GM23248 (cell line): ENCODE measurements at places on chromosomes 1 and 21. TPM values are rescaled to one million over a fixed set of nuclear protein-coding genes. Genes with fewer than 3 reads are reported as not detected.

DNA sequence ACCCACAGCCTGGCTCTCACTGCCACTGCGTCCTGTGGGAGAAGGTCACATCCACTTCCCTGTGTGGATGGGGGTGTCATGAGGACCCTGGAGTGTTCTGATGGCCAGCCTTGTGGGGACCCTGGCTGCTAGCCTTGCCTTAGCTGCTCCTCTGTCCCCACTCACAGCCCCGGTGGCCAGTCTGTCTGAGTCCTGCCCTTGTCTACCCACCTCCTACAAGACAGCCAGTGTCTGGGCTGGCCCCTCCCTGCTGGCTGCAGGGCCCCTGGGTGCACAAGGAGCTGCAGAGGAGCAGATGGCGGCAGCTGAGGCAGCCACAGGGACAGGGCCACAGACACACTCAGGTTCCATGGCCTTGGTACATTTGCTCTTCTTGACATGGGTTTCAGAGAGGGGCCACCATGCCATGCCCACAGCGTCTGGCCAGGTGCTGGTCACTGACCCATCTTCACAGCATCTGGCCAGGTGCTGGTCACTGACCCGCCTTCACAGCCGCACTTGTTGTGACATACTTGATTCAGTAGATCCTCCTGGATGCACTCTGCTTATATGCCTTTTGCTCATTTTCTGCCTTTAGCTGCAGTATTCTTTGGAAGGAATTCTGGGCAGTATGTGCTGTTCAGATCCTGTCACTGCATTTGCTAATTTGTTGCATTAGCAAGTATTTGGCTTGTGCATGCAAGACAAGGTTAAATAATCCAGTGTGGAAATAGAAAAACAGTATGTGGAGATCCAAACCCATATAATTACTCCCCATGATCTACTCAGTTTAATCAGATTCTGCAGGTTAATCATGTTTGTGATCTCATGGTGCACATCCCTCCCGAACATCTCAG, 157.8 kb downstream of the PCBP3 start:
- no peak for DNase-seq

GRCh38 chr1:210260096-210260495, 27.5 kb downstream of the SERTAD4 start:
- peak; percentile 61 for DNase-seq

DNA sequence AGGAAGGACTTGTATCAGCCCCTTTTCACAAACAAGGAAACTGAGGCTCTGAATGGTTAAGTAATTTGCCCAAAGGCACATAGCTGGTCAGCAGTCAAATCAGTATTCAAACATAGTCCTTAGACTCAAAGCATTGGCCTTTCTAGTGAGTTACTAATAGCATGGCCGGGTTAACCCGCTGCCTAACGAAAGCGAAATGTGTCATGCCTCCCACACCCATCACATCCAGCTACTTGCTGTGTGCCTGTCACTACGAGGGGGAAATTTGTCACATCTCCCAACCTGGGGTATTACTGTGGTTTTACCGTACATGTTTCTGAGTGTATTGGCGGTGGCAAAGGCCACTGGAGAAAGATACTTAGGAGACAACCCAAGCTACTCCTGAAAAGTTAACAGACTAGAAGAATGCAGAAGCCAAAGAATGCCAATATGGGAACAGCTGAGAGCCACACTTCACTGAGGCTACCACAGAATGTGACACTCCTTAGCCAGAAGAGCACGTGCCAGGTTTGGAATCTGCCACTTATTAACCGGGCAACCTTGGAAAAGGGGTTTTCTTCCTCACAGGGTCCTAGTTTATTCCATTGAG, 363.5 kb downstream of the KCNH1 start:
- DNase-seq = no peak

GRCh38 chr21:17513214-17514123, 626 bp downstream of the CXADR start:
- DNase-seq = peak; percentile 42

- no peak for DNase-seq
These were observed 8.8 kb upstream of the CAPN8 start for GRCh38 chr1:223674119-223674890.

MYOG gene
- total RNA-seq = not detected in 2 replicates

ILDR2 gene
- not detected in 2 replicates for total RNA-seq

ABCB10 gene
- total RNA-seq = 19.0 and 25.2 TPM in 2 replicates

DIRAS3 gene
- 4.8 and 12.1 TPM in 2 replicates for total RNA-seq

DEPDC1 gene
- 9.9 and 14.7 TPM in 2 replicates for total RNA-seq
